Testis (tissue), 5 donors: ENCODE measurements at places on chromosomes 3 and 15. TPM values are rescaled to one million over a fixed set of nuclear protein-coding genes. Genes with fewer than 3 reads are reported as not detected.

The NRROS gene
- total RNA-seq = 3.2 TPM

The CFAP100 gene
- 56.2 TPM for total RNA-seq

The TIMMDC1 gene
- total RNA-seq = 81.4 TPM

The DNAJC19 gene
- 28.3 TPM for total RNA-seq

The TEX55 gene
- total RNA-seq = 158 TPM

The ARHGAP11A gene
- total RNA-seq = 12.6 TPM

The SPINK8 gene
- total RNA-seq = not detected

The CHDH gene
- total RNA-seq = 28.1 TPM

The GOLGA6B gene
- total RNA-seq = 18.0 TPM

The GAP43 gene
- 0.62 TPM for total RNA-seq

The GABRA5 gene
- 3.1 TPM for total RNA-seq

The HTR3E gene
- total RNA-seq = 0.63 TPM

The AGTR1 gene
- total RNA-seq = 7.6 TPM

The NR1I2 gene
- total RNA-seq = 0.47 TPM

The P3H2 gene
- 7.2 TPM for total RNA-seq

The SPSB4 gene
- 10.8 TPM for total RNA-seq

The CHRM5 gene
- 0.94 TPM for total RNA-seq

The CSPG5 gene
- 2.7 TPM for total RNA-seq

The EPHB3 gene
- total RNA-seq = 2.3 TPM

The GRK7 gene
- total RNA-seq = 0.31 TPM
